ENCODE measurements at places on chromosomes 3 and 15. TPM values are rescaled to one million over a fixed set of nuclear protein-coding genes. Genes with fewer than 3 reads are reported as not detected.

GRCh38 chr3:141457624-141458236 lies 29.1 kb upstream of the RASA2 start:
- DNase-seq = no peak

DNA sequence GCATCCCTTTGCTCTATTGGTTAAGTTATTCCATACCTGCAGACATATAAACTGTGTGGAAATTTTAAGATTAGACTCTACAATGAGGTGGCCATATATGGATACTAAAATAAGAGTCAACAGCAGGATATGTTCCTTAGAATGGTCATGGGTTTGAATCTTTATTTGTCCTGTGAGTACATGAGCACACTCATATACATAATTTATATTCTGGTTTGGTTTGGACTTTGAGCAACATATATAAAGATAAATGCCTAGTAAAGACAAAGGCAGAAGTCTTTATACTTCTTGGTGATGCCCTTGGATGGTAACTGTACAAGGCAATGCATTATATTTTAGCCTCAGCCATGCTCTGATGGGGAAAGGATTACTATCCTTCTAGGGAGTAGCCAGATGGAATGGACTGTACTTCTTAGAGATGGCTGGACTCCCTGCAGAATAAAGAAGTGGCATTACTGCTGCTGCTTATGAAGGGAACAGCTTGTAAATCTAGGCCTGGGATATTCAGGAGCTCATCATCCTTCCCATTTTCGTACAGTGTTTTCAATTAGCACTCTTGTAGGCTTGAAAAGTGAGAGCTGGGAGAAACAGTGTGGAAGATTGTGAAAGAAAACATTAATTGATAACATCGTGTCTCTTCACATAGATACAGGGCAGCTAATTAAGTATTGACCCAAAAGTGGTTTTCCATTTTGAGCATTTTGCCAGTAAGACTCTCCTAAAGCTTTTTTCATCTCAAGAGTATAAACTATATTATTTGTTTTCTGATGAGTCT lies 60.4 kb downstream of the HMG20A start:
- no peak for DNase-seq

Gene ASB14
- total RNA-seq = 10.2 TPM

- DNase-seq = no peak
Measured at GRCh38 chr3:192395506-192395905, 331.8 kb downstream of the FGF12 start.

DNA sequence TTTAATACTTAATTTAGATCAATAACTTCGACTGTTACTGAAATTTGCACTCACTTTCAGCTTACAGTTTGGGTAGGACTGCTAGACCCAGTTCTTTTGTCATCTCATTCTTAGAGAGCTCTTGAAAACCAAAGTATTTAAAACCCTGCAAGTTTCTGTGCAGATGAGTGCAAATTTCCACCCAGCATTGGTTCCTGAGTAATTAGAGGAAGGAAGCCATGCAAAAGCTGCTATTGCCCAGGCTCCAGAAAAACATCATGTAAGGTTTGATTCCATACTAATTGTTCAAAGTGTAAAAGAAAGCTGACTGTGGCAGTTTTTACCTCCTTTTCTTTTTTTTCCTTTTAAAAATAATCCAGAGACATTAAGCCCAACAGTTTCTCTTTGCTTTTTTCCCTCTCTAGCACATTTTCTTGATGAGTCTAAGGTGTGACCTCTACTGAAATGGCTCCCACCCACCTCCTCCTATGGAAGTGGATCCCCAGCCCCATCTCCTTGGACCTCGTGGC lies 30.3 kb downstream of the ABHD2 start:
- no peak for DNase-seq

Gene ACTRT3
- 0.74 TPM for total RNA-seq

- no peak for DNase-seq
Measured at GRCh38 chr15:90930861-90931574, 1.3 kb downstream of the HDDC3 start.

GRCh38 chr3:37576996-37577395 lies 284.7 kb upstream of the CTDSPL start:
- DNase-seq = no peak

Gene SCN11A
- not detected for total RNA-seq

Gene GOLGA8H
- not detected for total RNA-seq

GRCh38 chr3:14298442-14298841 lies 104.0 kb upstream of the SLC6A6 start:
- no peak for DNase-seq

- no peak for DNase-seq
Measured at GRCh38 chr3:121793078-121793477, 41.8 kb downstream of the IQCB1 start.

GRCh38 chr3:149625795-149626194 lies 32.0 kb downstream of the WWTR1 start:
- no peak for DNase-seq

GRCh38 chr3:136250903-136251460 lies 842 bp downstream of the PCCB start:
- peak; percentile 72 for DNase-seq

GRCh38 chr15:91632176-91632575 lies 221.3 kb upstream of the SLCO3A1 start:
- DNase-seq = no peak

DNA sequence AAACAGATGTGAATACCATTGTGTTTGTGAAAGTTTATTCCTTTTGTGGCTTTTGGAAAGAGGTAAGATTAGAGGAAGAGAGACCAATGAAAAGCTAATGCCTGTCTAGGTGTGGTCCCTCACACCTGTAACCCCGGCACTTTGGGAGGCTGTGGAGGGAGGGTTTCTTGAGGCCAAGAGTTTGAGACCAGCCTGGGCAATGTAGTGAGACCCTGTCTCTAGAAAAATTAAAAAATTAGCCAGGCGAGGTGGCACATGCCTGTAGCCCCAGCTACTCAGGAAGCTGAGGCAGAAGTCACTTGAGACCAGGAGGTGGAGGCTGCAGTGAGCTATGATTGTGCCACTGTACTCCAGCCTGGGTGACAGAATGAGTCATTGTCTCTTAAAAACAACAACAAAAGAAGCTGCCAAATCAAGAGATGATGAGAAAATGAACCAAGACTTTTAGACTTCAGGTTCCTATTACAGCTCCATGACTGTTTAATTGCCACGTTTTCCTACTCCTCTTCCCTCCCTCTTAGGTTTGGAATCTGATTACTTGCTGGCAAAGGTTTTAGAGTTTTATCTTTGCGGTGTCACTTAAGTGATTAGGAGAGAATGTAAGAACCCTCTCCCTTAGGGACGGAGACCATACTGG lies 68.7 kb downstream of the CGNL1 start:
- DNase-seq = no peak

GRCh38 chr15:57861034-57861638 lies 154.6 kb downstream of the POLR2M start:
- DNase-seq = no peak

Gene NEO1
- total RNA-seq = 22.5 TPM

DNA sequence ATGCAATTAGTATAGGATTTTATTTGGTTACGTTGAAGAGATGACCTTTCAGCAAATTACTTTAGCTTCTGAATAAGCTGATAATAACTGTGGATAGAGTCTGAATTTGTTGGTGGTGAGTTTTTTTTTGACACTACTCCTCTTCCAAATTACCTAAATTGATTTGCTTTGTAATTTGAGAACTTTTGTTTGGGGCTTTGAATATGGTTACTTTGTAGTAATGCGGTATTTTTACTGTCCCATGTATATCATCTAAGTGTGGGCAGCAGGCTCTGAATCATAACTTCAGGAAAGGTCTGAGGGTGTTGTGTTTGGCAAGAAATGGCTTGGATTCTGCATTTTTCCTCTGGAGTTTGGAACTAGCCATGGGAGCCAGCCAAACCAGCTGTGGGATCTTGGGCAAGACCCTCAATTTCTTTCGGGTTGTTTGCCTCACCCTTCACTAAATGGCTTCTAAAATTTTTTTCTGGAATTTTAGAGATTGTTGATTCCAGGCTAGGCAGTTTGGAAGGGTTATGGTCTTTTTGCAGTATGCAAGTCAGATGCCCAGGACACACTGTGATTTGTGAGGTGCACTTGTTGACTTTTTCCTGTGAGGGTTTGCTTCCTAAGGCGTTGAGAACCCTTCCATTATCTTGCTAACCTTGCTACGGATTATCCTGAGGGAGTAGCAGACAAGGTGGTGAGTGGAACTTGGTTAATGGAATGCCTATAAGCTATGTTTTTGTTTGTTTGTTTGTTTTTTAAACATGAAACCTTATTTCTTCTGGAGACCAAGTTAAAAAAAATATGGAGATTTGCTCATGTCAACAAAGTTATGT lies 10.4 kb downstream of the PTPRG start:
- DNase-seq = peak; percentile 72

- DNase-seq = no peak
Measured at GRCh38 chr3:69458803-69459365, 73.0 kb upstream of the FRMD4B start.

DNA sequence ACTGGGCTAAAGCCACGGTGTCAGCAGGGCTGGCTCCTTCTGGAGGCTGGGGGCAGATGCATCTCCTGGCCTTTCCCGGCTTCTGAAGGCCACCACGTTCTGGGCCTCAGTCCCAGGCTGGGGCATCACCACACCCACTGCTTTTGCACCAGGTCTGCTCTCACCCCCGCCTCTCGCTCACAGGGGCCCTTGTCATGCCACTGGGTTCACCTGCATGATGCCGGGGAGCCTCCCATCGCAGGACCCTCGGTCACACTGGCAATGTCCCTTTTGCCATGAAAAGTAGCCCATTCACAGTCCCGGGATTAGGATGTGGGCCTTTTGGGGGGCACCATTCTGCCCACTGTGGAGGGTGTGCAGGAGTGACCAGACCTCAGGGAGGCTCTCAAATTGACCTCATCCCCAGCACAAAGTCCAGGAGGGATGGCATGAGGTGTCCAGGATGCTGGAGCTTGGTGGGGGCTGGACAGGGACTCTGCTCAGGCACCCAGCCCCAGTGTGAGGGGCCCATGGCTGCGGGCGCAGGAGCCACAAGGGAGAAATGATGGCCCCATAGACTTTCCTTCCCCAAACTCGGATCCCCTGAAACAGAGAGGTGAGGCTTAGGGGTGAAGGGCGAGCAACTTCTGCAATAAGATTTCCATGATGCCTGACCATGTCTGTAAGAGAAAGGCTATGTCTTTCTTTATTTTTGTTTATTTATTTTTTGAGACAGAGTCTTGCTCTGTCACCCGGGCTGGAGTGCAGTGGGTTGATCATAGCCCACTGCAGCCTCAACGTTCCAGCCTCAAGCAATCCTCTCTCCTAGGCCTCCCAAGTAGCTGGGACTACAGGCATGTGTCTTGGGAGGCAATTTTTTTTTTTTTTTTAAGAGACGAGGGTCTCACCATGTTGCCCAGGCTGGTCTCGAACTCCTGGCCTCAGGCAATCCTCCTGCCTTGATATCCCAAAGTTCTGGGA lies 189.1 kb downstream of the GOLGA6L6 start:
- peak; percentile 14 for DNase-seq

- no peak for DNase-seq
Measured at GRCh38 chr3:184788751-184789150, 23.2 kb upstream of the VPS8 start.

Gene SLC28A2
- total RNA-seq = not detected

- no peak for DNase-seq
Measured at GRCh38 chr15:62142736-62143135, 22.3 kb downstream of the C2CD4B start.

GRCh38 chr3:40992023-40992422 lies 207.3 kb upstream of the CTNNB1 start:
- no peak for DNase-seq

DNA sequence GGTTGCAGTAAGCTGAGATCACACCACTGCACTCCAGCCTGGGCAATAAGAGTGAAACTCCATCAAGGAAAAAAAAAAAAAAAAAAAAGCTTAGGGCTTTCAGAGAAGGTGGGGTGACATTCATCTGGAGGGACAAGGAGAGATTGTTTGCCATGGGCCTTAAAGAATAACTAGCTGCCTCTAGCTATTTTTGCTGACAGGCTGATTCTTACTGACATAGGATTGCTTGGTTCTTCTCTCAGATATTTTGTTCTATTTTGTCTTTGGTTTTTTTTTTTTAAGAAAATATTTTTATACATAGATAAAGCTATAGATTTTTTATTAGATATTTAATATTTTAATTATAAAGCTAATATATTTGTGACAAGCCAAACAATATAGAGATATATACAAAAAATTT lies 24.2 kb upstream of the PIAS1 start:
- DNase-seq = no peak

GRCh38 chr3:60086811-60087210 lies 1037.0 kb upstream of the CFAP20DC start:
- DNase-seq = no peak

DNA sequence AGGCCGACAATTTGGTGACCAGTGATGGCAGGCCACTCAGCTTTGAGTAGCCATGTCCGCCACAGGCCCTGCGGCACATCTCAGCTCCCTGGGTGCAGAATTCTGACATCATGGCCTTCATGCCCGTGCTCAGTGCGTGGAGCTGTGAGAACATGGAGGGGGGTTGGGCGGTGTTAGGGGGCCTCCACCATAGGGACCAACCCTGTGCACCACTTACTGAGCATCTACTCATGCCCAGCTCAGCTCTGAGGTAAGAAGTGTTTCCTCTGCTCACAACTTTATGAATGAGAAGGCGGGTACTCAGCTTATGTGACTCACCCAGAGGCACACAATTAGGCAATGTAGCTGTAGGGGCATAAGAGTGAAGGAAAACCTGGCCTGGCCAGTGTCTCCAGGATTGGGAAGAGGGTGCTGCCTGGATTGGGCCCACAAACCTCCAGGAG lies 10.5 kb downstream of the ACOX2 start:
- DNase-seq = no peak

Gene PLCH1
- 1.1 TPM for total RNA-seq

GRCh38 chr3:61938878-61939549 lies 377.6 kb downstream of the PTPRG start:
- DNase-seq = no peak

Gene SORD
- total RNA-seq = 3.5 TPM

Gene ITIH3
- total RNA-seq = not detected

DNA sequence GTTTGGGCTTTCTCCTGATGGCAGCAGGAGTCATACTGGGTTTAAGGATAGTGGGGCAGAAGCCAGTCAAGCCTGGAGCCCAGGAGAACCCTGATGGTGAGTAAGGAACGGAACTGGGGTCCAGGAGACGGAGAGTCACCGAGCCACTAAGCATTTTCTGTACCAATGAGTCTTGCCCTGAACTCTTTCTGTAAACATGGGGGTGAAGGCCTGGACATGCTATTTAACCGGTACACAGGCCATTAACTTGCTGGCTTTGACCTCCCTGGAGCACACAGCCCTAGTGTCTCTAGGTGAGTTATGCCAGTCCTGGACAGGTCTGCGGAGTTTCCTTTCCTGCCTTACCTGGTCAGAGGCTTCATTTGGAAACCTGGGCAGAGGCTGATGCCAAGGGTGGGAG lies 3.9 kb downstream of the SLC6A6 start:
- no peak for DNase-seq

All from psoas muscle (tissue), 8 donors.